Dermis blood vessel endothelial cell (primary cell): ENCODE measurements at places on chromosomes 5 and 9. TPM values are rescaled to one million over a fixed set of nuclear protein-coding genes. Genes with fewer than 3 reads are reported as not detected.

LIX1 gene
- total RNA-seq: not detected in 2 replicates

ANKRD55 gene
- total RNA-seq: 1.2 and 3.2 TPM in 2 replicates

CER1 gene
- not detected in 2 replicates for total RNA-seq

HSPA5 gene
- total RNA-seq: 127 and 380 TPM in 2 replicates

NDUFA8 gene
- 40.7 and 48.5 TPM in 2 replicates for total RNA-seq

SHISAL2B gene
- not detected in 2 replicates for total RNA-seq

TMEM215 gene
- not detected in 2 replicates for total RNA-seq

TMEM252 gene
- total RNA-seq: 0.51 TPM in 1 of 2 replicates, not detected in the other

SLC34A3 gene
- not detected in 2 replicates for total RNA-seq

SOX30 gene
- total RNA-seq: under 0.01 and 0.09 TPM in 2 replicates

GFI1B gene
- not detected in 2 replicates for total RNA-seq

RNF44 gene
- 4.1 and 8.6 TPM in 2 replicates for total RNA-seq

SLC6A7 gene
- total RNA-seq: not detected in 2 replicates

NUDCD2 gene
- total RNA-seq: 2.9 and 7.6 TPM in 2 replicates

AIF1L gene
- total RNA-seq: 15.3 and 26.4 TPM in 2 replicates

ITGA1 gene
- total RNA-seq: 75.4 and 81.2 TPM in 2 replicates

UBQLN1 gene
- total RNA-seq: 140 and 180 TPM in 2 replicates
